Left lung (tissue), 14 donors: ENCODE measurements at places on chromosomes 2 and 18. TPM values are rescaled to one million over a fixed set of nuclear protein-coding genes. Genes with fewer than 3 reads are reported as not detected.

Gene PAX8
- total RNA-seq, result 4.8 TPM

Gene LAMA1
- 2.4 TPM for total RNA-seq

DNA sequence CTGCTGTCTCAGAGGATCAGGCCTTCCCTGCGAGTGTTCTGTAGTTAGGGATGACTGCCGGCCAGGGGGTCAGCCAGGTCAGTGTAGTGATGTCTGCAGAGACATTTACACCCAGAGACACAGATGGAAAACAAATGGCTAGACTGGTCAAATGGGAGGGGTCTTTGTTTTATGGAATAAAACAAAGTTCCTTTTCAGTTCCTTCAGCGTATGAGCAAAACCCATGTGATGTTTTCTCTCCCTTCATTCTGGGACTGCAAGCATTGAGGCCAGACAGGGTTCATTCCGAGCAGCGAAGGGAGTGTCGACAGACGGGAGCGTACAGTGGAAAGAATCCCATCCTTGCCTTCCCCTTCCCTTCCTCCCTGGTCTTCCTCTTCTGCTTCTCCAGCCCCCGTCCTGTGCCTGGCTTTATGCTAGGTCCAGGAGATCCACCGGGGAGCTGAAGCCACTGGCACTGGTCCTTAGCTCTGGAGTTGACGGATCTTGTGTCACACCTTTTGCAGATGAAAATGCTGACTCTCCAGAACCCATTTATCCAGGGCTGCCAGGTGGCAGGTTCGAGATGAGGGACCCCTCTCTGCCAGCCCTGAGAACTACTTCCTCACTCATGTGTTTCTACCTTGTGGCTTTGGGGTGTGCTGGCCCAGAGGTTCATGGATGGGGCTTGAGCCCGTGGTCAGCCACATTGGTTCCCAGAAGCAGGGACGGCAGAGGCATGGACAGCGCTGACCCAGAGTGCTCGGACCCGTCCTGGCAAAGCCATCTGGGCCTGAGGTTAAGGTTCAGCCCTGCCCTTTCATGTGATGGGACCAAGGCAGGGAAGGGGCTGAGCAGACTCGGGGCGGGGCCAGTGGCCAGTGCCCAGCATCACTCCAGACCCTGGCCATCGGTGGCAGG is 24.2 kb downstream of the ITGB1BP1 start:
- DNase-seq, result no peak

Gene IL1RL1
- 3.7 TPM for total RNA-seq

DNA sequence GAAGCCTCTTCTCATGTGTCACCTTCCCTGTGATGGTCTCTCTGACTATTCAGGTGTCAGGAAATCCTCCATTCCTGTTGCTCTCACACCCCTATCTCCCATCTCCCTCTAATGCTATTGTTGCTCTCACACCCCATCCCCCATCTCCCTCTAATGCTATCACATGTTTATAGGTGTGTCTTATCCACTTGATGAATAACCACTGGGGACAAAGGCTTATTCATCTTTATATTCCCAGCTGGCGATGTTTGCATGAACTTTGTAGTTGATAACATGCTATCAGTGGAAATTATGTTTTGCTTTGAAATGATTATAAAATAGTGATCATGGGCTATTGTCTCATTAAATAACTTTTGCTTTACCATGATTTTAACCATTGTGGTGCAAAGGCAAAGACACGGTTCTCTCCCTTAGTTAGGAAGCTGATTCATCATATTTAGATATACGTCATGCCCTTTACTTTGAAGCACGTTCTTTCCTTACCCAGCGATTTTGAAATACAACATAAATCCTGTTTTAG is 220.5 kb downstream of the PMAIP1 start:
- no peak for DNase-seq

DNA sequence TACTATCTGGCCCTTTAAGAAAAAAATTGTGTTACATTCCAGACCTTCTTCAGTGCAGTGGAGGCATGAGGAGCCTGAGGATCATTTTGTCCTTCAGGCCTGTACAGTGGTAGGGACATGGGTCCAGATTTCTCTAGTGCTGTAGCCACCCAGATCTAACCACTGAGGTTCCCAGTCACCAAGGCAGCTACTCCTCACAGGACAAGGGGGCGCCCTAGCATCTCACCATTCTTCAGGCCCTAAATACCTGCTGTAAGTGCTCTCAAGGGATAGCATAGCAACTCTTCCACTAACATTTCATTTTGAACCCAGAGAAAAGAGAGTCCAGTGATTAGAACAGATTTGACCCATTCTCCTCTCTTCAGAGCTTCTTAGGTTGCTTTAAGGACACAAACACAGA is 1533.0 kb downstream of the LRP1B start:
- no peak for DNase-seq

- DNase-seq, result no peak
Measured at GRCh38 chr2:233165895-233166661, 85.4 kb upstream of the ATG16L1 start.

Gene LIPG
- total RNA-seq, result 47.1 TPM

Gene OSGEPL1
- total RNA-seq, result 10.1 TPM

GRCh38 chr18:36378205-36378604 is 80.7 kb downstream of the FHOD3 start:
- DNase-seq, result no peak

Gene DSG1
- total RNA-seq, result not detected

Gene SLC9A4
- not detected for total RNA-seq

Gene MC4R
- 0.16 TPM for total RNA-seq

DNA sequence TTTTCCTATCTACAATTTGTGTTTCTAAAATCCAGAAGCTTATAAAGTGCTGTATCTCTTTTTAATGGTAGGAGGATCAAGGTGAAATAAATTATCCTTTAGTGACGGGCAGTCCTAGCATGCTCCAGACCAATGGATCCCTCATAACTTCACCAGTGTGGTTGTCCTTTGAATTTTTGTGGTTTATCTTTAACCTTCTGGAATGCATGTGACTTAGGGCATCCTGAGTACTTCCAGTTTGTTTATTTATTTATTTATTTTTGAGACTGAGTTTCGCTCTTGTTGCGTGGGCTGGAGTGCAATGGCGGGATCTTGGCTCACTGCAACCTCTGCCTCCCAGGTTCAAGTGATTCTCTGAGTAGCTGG is 40.4 kb downstream of the NUP35 start:
- no peak for DNase-seq

- no peak for DNase-seq
Measured at GRCh38 chr2:204086167-204086566, 149.6 kb downstream of the ICOS start.

- no peak for DNase-seq
Measured at GRCh38 chr2:209321076-209321475, 102.8 kb upstream of the MAP2 start.

Gene WNT6
- total RNA-seq, result not detected

DNA sequence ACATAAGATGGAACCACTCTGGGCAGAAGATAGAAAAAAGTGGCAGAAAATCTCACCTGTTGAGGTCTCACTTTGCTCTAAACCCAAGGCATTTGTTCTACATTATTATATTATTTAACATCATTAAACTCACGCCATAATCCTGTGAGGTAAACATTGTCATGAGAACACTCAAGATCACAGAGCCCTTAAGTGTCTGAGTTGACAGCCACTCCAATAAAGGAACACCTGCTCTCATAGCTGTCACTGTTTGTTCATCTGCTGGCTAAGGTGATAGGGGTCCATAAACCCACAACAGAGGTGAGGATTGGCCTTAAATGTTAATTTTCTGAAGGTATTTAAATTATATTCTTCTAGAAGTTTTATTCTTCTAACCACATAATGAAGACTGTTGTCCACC is 439.7 kb downstream of the RIT2 start:
- DNase-seq, result no peak

Gene FAHD2A
- total RNA-seq, result 23.6 TPM

- no peak for DNase-seq
Measured at GRCh38 chr2:37552339-37552738, 119.1 kb downstream of the CDC42EP3 start.

DNA sequence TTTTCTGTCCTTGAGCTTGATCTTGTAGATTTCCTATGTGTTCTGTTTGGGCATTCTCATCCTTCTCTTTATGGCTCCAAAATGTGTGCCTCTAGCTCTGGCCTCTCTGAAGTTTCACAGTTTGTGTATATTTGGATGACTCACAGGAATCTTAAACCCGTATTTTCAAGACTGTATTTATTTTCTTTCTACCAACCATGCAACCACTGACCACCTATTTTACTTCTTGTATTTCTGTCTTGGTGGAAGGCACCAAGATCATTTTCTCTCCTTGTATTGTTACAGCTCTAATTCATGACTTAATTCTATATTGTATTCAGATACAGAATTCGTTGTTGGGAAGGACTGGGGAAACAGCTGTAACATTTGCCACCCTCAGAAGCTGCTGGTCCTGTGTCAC is 39.5 kb downstream of the ACSL3 start:
- no peak for DNase-seq

Gene MRPS5
- 50.5 TPM for total RNA-seq

Gene SPATA3
- not detected for total RNA-seq

DNA sequence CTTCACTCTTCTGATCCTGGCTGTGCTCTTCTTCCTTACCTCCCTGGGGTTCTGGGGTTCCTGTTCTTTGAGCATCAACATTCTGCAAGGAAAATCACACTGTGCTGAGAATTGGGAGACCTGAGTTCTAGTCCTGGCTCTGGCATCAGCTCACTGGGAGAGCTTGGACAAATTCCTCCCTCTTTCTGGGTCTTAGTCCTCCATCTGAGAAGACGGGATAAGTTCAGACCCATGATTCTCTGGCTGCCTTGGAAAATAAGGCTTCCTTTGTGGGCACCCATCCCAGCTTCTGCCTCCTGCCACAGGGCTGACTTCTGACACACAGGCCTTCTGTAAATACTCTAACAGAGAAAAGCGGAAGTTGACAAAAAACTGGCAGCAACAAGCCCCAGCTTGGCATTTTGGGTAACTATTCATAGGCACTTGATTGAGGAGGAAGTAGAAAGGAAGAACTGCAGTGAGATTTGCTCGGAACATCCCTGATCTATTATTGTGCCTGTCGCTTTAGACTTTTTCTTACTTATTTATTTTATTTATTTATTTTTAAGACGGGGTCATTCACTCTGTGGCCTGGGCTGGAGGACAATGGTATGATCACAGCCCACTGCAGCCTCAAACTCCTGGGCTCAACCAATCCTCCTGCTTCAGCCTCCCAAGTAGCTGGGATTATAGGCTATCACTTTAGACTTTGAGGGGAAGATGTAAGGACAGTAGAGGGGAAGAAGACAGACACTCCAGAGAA is 7.9 kb downstream of the PCBP1 start:
- peak; percentile 77 for DNase-seq

GRCh38 chr18:55121397-55122170 is 162.3 kb upstream of the CCDC68 start:
- DNase-seq, result no peak

GRCh38 chr2:86201671-86202335 is 2.5 kb downstream of the MRPL35 start:
- DNase-seq, result no peak

Gene HOXD13
- not detected for total RNA-seq

DNA sequence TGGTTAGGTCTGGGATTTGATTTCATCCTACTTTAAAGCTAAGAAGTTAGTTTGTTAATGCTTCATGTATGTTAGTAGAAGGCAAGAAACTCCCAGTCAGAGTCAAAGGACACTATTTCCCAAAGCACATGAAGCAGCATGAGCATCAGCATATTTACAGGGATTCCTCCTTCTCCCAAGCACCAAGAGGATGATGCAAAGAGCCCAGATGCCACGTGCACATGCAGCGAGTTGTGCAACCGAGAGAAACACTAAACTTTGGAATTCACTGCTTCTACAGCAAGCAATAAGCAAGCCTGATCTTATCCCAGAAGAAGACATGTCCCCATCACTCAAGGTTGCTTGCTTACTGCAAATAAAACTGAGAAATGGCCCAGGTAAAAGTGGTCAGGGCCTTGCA is 32.5 kb downstream of the CPO start:
- DNase-seq, result no peak

DNA sequence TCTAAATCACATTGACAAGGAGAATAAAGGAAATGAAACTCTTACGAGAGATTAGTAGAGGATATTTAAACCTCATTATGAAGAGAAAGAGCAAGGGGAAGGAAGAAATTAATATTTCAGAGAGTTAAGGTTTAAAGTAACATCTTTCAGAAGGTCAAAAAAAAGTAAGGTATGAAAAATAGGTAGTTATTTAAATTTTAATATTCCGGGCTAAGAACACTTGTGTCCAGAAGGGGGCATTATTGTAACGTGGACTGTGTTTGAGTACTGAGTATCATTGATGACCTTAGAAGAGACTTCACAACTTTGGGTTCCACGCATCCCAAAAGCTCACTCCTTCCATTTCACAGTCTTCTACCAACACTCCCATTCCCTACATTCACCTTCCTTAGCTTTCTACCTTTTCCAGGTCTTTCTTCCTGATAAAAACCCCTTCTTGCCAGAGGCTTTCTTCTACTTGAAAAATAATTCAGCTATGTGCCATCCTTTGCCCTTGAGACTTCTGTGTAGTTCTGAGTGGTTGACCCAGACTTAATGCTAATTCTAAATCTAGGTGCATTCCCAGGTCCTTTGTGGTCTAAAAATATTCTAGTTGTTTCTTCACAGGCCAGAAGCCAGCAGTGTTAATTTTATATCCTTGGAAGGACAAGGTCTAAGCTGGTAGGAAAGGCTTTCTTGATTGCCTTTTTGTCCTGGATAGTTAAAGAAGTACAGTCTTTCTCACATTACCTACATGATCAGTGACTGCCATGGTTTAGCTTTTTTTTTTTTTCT is 16.5 kb downstream of the DYNC1I2 start:
- DNase-seq, result no peak

GRCh38 chr2:189300916-189301315 is 121.4 kb upstream of the COL5A2 start:
- no peak for DNase-seq

DNA sequence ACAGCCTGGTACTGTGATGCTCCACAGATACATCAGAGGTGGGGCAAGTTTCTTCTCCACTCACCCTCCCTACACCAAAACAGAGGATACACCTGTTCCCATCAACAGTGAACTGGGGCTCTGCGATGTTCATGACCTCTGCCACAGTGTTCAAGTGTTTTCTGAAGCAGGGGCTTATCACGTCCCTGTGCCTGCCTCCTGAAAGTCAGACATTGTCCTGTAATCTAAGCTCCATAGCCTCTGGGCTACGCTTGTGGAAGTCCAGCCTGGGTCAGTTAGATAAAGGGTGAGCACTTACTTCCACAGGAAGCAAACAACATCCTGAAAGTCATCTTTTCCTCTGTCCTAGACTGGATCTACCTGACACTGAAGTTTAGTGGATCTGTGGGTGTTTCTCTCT is 20.2 kb upstream of the MRO start:
- DNase-seq, result no peak

DNA sequence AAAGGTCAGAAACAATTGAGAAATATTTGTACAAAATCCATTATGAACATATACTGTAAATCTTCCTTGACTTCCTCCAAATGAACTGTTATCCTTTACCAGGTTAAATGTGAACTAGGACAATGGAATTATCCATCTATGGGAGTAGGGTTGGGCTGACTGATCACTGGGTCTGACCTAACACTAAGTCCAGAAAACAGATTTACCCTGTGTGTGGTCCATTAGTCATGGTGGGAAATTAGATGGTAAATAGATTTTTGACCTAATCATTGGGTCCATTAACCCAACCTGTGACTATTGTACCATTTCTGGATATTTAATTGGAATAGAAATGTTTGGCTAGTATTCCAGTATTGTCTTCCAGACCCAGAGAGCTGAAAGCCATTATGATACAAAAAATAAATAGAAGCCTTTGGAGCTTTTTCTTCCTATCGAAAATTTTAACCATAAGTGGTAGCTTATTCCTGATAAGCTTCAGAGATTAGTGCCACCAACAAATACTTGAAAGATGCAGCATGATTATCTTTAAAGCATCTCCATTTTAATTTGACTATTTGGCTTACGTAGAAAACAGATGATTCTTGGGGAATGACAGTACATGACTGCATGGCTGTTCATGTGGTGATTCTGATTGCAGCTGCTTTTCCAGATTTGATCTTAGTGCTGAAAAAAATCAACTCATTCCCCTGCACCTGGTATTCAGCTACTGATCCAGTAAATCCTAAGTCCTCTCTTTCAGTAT is 703.2 kb upstream of the FSHR start:
- no peak for DNase-seq
